Stimulated activated CD8-positive, alpha-beta memory T cell treated with anti-CD3 and anti-CD28 coated beads, Interleukin-15, amount 100 ng/mL, for 24 hours (primary cell): ENCODE measurements at places on chromosomes 1 and 21.

DNA sequence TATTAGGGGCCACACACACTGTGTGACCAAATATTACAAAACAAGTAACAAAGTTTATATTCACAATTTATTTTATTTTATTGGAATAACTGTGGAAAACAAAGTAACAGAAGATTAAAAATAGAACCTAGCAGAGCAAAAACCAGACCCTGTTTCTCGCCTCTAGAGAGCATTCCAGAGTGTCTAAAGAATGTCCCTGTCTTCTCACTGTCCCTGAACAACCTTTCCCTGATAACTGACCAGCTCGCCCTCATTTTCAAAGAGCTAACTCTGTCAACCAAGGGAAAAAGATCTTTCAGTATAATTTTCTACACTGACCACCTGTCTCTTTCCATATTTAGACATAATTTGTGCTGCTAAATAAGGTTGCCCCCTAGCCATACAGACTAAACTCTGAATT, 646.9 kb downstream of the USP25 start:
- DNase-seq = no peak

- no peak for DNase-seq
Observed at GRCh38 chr1:166840309-166841274, 1.3 kb downstream of the POGK start.

GRCh38 chr1:31879981-31880608, 58.1 kb downstream of the PTP4A2 start:
- no peak for DNase-seq

GRCh38 chr1:27446496-27447020, 43.4 kb downstream of the WASF2 start:
- DNase-seq = no peak

DNA sequence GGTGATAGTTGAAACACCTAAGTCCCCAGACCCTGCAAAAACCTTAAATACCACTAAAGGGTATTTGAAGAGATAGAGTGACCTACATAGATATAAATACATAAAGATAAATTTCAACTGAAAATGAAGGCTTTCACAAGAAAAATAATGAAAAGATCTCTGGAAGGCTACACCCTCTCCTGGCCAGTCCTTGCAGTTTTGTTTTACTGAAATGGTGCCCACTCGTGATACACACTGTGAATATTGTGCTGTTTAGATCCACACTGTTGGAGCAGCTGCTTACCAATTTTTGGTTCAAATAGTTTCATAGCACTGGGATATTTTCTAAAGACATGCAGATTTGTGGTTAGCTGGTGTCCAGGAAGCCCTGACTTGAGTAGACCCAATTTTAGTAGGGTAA, 31.5 kb upstream of the RNF187 start:
- DNase-seq = no peak

DNA sequence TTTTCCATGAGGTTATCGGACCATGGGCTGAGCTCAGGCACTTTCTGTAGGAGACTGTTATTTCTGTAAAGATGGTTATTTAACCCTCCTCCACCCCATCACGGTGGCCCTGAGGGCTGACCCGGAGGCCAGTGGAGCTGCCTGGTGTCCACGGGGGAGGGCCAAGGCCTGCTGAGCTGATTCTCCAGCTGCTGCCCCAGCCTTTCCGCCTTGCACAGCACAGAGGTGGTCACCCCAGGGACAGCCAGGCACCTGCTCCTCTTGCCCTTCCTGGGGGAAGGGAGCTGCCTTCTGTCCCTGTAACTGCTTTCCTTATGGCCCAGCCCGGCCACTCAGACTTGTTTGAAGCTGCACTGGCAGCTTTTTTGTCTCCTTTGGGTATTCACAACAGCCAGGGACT, 2.6 kb upstream of the CCDC28B start:
- DNase-seq = no peak

DNA sequence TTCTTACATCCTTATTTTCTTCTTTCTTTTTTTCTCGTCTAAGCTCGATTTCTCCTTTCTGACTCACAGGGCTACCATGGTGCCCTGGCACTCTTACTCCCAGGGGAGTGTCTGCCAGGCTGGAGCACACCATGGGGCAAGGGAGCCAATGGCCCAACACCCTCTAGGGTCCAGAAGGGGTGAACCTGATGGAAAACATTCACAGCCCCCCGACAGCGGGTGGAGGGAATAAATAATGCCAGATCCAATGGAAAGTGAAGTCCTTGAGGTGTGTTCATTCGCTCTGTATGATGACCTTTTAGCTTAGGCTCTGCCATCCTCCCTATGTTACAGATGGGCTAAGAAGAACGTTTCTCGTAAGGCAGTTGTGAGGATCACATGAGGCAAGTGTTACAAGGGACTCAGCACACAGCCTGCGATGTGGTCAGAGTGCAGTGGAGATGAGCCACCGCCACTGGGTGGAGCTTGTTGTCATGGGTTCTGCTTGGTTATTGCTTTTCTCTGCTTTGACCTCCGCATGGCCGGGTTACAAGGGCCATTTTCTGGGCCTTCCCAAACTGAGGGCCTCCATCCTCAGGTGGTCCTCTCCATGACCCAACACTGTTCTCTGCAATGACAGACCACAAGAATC, 3.5 kb upstream of the FCMR start:
- no peak for DNase-seq

- no peak for DNase-seq
Observed at GRCh38 chr1:22592919-22593790, 29.9 kb downstream of the EPHA8 start.

- DNase-seq = no peak
Observed at GRCh38 chr1:167820684-167821355, 93.1 kb downstream of the ADCY10 start.

DNA sequence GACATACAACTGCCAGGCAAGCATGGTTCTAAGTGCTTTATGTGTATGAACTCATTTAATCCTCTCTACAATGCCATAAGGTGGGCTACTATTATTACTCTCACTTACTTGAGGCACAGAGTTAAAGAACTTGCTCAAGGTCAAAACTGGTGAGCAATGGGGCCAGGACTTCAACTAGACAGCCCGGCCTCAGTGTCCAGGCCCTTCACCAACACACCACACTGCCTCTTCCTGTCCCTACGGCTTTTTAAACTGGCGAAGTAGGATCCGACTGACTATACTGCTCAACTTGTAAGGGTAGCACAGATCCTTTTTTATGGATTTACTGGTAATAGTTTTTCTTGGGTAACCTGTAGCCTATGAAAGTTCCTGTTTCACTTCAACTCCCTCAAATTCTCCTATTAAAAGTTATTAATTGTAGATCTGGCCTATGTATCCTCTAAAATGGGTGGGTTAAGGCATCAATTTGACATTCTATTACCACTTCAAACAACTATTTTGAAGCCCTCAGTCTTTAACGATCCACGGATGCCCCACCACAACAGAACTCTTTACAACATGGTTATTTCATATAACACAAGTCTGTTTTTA, 4.3 kb downstream of the ERRFI1 start:
- no peak for DNase-seq

DNA sequence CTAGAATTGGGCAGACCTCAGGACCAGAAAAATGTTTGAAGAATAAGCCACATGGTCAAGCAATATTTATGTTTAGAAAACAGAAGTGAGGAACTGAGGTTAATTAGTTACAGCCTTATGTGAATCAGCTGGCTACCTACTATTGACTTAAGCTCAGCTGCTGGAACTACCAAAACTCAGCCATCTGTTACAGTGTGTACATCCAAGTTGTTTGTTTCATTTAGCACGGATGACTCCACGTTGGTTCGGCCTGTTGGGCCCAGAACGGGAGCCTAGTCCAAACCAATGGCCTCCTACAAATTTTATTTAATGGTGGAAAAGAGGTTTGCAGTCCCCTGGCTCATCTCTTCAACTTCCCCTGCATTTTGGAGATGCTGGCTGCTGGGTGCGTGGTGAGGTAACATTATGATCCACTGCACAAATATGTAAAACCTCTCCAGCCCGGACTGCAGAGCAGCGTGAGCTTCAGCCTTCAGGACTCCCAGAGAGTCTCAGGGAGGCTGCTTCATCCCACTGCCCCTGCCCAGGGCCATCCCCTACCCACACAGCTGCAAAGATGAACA, 143.4 kb downstream of the ZZZ3 start:
- DNase-seq = no peak

- no peak for DNase-seq
Observed at GRCh38 chr1:155324717-155325602, 4.3 kb downstream of the RUSC1 start.

DNA sequence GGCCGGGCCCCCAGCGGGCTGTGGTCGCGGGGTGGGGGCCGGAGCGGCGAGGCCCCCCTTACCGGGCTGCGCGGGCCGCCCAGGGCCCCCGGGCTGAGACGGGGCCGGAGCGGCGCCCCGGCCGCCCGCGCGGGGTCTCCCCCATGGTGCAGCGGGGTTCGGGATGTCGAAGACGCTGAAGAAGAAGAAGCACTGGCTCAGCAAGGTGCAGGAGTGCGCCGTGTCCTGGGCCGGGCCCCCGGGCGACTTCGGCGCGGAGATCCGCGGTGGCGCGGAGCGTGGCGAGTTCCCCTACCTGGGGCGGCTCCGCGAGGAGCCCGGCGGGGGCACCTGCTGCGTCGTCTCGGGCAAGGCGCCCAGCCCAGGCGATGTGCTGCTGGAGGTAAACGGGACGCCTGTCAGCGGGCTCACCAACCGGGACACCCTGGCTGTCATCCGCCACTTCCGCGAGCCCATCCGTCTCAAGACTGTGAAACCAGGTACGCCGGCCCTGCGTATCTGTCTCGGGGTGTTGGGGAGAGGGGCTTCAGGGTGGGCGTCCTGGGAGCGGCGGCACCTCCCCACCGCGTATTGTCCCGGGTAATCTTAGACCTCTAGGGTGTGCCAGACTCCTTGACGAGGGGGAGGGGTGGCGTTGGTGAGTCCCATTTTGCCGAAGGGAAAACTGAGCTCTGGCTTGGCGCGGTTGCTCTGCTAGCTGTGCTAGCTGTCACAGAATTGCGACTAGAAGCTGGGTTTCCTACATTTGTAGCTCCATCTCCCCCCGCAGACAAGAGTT, 745 bp downstream of the MAGI3 start:
- DNase-seq = peak; percentile 13

DNA sequence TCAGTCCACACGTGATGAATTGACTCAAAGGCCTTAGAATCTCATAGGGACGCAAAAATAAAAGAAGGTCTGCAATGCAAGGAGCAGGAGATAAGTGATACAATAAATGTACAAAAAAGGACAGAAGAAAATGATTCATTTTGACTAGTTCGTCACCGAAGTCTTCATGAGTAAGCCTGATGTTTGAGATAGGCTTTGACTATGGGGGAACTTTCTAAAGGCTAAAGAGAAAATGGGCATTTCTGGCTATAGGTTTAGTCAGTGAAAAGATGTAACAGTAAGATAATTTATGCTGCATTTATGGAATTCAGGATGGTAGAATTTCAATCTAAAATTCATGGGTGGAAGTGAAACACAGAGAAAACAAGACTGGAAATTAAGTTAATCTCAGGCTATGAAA, 163.0 kb downstream of the ADGRL4 start:
- DNase-seq = no peak

DNA sequence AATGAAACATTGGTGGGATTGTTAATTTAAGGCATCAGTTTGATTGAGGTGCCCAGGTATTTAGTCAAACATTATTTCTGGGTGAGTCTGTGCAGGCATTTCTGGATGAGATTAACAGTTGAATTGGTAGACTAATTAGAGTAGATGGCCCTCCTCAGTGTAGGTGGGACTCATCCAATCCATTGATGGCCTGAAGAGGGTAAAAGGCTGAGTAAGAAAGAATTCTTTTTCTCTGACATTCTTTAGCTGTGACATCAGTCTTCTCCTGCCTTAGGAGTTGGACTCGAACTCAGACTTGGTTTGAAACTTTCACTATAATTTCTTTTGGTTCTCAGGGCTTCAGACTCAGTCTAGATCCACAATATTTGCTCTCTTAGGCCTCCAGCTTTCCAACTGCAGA, 59.6 kb upstream of the ADAMTS5 start:
- no peak for DNase-seq

GRCh38 chr21:45033791-45034555, 40.4 kb upstream of the ADARB1 start:
- DNase-seq = no peak

GRCh38 chr21:31911138-31911907, 38.5 kb downstream of the HUNK start:
- DNase-seq = no peak

DNA sequence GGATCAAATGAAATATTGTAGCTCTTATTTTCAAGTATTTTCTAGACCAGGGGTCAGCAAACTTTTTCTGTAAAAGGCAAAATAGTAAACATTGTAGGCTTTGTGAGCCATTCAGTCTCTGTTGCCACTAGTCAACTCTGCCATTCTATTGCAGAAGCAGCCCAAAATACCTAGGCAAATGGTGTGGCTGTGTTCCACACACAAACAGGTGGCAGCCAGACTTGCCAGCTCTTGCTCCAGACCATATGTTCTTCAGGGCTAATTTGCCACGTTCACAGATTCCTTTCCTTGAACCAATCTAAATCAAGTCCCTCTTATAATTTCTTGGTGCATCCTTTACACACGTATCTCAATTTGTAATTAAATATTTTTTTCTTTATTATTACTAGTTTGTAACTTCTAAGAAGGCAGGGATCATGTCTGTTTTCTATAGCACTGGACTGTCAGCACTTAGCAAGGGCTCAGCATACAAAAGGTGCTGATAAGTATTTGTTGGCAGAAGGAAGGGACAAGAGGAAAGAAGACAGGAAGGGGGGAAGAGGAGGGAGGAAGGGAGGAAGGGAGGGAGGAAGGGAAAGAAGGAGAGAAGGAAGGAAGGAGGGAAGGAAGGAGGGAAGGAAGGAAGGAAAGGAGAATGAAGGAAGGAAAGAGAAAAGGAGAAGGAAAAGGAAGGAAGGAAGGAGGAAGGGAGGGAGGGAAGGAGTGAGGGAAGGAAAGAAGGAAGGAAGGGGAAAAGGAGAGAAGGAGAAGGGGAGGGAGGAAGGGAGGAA, 106.5 kb upstream of the EDEM3 start:
- no peak for DNase-seq

DNA sequence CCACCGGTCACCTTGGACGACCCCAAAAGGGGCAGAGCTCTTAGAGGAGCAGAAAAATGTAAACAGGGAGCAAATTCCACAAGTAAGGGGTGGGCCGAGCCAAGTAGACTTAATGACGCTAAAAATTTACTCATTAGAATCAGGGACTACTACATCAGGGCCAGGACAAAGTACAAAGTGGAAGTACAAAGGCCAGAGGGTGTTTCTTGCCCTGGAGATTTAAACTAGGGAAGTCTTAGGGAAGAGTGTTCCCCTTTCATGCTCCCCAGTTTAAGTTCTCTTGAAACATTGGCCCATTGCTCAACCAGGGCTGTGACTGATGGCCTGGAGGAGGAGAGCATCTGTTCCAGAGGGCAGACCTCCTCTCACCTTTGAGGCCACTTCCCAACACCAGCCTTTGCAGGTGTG, 48.6 kb downstream of the BACH1 start:
- no peak for DNase-seq
